ENCODE measurements at places on chromosomes 2 and 18.

- DNase-seq: no peak
These were observed 54.6 kb upstream of the RASGRP3 start for GRCh38 chr2:33421820-33422219.

- DNase-seq: no peak
These were observed 50.6 kb downstream of the CHRNA1 start for GRCh38 chr2:174713686-174714085.

DNA sequence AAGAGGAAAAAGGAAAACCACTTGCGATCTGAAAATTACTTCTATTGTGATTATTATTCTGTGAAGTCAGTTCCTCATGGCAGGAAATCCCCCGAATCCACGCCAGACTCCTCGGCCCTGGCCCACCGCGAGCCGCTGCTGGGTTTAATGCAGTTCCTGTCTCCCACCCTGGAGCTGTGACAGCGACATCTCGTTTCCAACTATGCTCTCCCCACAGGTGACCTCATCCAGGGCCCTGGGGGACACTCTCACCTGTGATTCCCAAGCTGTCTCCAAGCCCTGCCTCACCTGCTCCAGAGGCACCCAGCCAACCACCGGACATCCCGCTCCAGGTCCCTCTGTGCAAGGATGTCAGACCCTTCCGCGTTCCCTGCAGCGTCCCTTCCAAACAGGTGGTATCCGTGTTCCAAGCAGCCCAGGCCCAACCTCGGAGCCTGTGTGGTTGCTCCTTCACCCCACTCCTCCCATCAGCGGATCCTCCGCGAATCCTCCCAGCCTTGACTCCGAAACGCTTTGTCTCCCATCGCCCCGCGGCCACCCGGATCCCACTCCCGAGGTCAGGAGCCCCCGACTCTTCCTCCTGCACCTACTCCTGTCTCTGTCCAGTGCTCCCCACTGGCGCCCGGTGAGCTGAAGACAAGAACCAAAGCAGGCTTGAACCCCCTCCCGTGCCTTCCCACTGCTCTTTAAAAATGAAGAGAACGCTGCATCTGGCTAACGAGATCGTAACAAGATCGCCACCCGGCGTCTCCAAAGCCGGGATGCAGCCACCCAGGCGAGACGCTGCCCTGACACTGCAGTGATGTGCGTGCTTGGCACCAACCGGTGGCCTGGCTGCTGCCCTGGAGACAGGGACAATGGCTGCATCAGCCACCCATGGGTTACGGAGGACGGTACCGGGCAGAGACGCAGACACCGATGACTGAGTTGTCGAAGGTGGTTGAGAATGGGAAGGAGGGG lies 96.5 kb downstream of the NDUFA10 start:
- DNase-seq: no peak

- no peak for DNase-seq
These were observed 194.1 kb upstream of the GLI2 start for GRCh38 chr2:120541553-120541932.

DNA sequence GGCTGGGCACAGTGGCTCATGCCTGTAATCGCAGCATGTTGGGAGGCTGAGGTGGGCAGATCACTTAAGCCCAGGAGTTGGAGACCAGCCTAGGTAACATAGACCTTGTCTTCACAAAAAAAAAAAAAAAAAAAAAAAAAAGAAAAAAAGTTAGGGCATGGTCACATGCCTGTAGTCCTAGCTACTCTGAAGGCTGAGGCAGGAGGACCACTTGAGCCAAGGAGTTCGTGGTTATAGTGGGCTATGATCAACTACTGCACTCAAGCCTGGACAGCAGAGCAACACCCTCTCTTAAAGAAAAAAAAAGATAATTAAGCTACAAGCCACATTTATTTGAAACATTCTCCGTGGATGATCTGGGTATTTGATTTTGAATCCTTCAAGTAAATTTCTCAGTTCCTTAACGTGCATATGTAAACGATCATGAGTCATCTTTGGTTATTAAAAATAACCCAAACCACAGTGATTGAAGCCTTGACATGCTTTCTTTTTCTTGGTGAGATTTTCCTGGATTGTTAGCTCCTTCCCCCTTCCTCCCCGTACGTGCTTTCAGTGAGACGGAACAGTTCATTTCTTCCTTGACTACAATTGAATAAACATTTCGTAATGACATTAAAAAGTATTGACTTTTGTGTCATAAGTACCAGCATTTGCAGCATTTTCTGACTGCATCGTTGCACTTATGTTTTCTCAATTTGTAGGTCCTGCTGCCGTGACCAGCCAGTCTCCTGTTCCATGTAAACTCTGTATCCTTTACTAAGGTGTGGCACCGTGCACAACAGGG lies 20.3 kb downstream of the RMC1 start:
- no peak for DNase-seq

GRCh38 chr2:231686192-231687100 lies 21.9 kb upstream of the PTMA start:
- no peak for DNase-seq

DNA sequence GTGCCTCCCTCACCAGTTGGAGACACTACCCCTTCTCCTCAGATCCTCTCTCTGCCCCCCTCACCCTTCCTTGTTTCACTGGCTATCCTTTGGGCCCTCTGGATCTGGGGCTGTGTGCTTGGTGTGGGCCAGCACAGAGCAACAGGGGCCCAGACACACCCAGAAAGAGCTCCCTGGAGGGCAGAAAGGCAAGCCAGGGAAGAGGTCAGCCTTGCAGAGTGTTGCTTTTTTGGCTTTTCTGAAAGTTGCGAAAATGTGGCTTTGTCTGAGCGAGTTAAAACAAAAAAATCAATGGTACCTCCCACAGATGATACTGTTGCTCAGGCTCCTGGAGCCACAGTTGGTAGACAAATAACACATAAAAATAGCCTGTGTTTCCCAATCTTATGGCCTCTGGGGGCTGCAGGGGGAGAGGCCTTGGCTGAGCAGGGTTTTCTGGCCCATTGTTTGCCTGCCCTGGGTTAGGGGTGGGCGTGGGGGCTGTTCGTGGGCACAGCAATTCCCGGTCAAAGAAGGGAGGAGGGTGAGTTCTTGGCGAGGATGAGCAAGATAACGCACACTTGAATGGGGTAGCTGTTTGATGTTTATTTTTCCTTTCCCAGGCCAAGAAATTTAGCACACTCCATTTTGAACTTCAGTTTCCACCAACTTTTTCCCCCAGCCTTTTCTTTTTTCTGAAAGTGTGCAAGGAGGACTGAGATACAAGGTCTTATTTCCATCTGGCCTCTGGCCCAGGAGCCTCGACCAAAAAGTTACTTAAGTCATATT lies 167.0 kb upstream of the HAAO start:
- no peak for DNase-seq

GRCh38 chr2:131488306-131489205 lies 3.6 kb downstream of the MZT2A start:
- no peak for DNase-seq

- no peak for DNase-seq
These were observed 74.3 kb upstream of the CCDC150 start for GRCh38 chr2:196565106-196565765.

GRCh38 chr2:132366421-132367180 lies 50.0 kb upstream of the GPR39 start:
- no peak for DNase-seq

DNA sequence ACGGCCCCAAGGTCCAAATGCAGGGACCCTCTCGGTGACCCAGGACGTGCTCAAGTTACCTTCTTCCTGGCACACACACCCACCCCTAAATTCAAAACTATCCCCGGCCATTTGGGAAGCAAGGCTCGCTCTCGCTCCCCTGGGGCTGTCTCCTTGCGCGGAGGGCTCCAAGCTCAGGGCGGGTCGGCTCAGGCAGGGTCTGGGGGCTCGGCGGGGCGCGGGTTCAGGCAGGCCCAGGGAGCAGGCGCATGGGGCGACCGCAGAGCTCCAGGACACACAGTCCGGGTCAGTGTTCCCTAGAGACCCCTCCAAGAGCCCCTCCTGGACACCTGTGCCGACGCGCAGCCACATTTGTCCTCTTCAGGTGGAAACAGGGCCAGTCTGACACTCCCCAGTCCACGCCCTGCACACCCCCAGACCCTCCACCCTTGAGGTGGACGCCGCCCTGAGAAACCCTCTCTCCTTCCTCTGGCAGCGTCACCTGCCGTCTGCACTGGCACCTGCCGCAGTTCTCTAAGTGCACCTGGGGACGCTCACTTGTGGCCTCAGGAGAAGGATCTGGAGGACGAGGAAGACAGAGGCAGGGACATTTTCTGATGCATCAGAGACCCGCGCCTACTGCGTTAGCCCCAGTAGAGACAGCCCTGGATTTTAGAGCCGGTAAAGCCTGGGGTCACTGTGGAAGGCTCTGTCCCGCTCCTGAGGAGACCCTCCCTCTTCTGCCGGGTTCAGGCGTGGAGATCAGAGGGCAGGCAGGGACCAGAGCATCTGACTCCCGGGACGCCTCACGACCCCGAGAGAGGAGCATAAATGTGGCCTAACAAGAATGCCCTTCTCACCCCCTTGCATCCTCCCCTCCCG lies 138.8 kb downstream of the TWIST2 start:
- no peak for DNase-seq

DNA sequence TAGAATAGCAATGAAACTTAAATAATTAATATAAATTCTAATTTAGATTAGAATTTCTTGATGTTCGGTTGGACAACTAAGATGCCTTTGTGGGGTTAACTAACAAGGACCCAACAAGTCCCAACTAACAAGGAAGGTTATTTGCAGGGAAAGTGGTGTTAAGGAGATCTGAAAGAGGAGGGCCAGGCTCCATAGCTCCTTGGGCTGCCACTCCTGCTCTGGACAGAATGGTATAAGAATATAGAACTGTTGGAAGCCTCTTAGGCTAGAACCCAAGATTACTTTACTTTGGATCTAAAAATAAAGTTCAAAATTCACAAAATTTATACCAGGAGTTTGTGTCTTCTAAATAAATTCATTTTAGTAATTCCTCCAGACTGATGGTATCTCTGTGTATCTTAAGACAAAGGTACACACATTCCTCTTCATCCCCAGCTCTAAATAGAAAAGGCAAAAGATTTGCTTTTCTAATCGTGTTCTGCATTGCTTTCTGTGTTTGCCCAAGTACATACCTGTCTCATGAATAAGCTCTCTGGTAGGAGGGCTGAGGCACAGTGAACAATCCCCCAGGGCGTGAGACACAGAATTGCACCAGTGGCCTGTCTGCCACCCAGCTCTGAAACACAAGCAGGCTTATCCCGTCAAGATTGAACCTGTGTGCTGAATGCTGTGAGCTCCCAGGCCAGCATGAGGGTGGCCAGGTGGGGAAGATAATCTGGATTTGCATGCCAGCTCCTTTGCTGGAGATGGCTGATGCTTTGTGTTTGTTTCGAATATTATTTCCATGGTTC lies 176.0 kb downstream of the ACKR3 start:
- DNase-seq: no peak

- DNase-seq: no peak
These were observed 486.4 kb downstream of the DSC3 start for GRCh38 chr18:30556112-30556511.

DNA sequence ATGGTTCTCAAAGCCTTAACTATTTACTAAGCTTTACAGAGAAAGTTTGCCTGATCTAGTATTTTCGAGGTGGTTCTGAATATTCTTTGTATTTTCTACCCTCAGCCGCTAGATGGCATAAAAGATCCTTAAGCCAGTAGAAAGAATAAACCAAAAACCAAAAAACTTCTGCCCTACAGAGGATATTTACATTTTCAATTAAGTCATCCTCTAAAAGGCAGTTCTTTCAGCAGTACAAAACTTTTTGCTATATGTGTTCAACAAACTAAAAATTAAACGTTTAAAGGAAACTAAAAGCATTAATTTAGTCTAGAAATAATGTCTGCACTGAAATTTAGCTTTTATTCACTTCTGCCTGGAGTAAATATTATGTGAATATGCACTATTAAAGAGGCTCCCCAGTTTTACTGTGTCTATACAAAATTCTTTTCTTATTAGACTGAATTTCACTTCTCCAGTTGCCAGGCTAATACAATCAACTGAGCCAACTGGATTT lies 297.5 kb downstream of the PIEZO2 start:
- DNase-seq: peak; percentile 37

GRCh38 chr18:56522816-56523215 lies 115.6 kb downstream of the TXNL1 start:
- DNase-seq: no peak
